ENCODE measurements at places on chromosomes 3 and 15.

- no peak for DNase-seq
Measured at GRCh38 chr3:16474216-16474615, 39.3 kb downstream of the RFTN1 start.

DNA sequence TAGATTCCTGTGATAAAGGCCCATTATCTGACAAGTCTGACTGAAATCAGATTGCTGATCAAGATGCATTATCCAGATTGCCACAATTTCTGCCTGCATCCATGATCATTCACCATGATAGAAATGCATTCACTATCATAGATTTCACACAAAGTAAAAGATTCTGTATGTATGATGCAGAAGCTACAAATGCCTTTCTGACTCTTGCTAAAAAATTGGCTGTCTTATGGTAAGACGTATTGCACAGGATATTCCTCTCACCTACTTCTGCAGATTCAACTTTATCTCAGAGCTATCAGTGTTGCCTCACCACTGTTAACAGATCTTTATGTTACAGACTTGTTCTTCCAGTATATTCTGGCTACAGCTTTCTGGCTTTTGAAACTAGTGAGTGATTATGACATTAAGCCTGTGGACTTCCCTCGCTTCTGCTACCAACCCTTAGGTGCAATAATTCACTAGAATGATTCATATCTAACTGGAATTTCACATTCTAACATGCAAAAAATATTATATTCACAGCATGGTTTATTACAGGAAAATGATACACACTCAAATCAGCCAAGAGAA is 955.3 kb downstream of the EPHA3 start:
- DNase-seq = no peak

DNA sequence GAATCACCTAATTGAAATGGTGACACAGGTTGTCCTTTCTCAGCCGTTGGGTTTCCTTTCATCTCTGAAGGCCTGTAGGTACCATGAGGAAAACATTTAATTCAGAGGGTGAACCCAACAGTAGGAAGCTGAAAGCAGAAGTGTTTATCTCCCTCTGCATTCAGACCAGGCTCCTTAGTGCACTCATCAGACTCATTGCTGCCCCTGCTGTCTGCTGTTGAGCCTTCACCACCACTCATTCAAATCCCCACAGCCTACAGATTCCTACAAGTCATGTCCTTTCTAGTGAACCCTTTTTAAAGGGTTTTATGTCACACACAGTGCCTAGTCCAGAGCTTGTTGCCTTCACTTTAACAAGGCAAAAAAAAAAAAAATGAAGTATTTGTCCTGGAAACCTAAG is 13.4 kb downstream of the WDR48 start:
- no peak for DNase-seq

DNA sequence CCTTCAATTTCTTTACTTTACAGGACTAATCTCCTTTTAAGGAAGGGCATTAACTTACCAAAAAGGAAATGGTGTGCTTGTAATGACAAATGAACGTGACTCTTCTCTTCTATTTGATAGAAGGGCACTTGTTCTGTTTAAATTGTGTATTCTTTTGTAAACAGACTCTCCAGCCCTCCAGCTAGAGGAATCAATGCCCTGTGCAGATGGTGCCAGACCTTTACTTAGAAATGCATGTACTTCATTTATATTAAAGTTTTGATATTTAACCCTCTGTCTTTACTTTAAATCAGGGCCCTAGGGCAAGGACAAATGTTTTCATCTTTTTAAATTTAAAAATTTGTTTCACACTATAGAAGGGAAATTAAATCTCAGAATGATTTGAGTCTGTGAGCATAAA is 355.1 kb downstream of the GBE1 start:
- no peak for DNase-seq

DNA sequence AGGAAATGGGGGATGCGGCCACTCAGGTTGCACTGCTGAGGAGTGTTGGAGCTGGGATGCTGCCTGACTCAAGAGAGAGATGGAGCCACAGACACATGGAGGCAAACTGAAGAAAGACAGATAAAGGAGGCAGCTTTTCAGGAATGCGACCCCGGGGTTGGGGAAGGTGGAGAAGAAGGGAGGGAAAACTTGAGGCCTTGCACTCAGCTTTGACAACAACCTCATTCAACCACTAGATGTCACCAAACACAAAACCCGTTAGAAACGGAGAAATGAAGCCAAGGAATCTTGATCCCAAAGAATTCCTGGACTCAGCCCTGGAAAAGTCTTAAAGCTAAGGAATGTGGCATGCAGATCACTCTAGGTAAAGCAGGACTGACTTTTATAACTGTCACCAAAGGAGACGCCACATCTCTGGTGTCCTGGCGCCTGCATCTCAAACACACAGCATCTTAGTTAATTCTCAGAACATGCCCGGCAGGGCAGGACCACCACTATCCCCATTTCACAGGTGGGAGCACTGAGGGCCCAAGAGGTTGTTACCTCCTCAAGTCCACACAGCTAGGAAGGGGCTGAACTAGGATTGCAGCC is 59.6 kb upstream of the LMCD1 start:
- DNase-seq = peak; percentile 61

DNA sequence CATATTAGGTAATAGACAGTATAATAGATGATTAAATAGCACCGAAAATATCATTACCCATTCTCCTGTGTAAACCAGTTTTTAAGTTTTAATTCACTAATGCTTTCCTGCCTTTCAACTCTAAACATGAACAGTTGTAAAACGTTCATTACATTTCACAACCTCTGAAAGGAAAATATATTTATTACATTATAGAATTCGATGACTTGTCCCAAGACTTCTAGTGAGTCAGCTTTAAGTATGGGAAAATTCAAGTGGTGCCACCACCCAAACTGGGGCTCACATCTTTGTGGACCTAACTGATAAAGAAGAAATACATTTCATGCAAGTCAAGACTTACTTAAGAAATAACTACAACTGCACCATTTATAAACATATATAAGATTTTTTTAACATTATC is 2.0 kb downstream of the TRIM59 start:
- DNase-seq = no peak

GRCh38 chr3:149134575-149134974 is 5.1 kb downstream of the HPS3 start:
- no peak for DNase-seq

DNA sequence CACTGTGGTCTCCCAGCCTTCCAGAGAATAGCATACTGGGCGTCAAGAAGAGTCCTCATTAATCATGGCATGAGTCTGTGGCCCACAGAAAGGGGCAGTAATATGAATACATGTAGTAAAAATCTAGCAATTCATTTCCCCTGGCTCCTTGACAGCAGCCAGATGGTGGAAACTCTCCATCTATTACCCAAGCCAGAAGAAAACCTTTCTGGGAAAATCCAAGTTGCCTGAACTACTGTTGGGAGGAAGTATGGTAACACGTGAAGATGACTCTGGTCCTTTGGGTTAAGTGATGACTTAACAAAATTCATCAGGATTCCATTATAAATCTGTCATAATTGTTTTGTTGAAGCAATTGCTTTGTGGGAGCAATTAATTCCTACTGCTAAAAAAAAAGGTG is 530.5 kb downstream of the FHIT start:
- no peak for DNase-seq

- no peak for DNase-seq
Measured at GRCh38 chr3:171875923-171876412, 32.8 kb downstream of the TMEM212 start.

GRCh38 chr15:31325595-31326155 is 960 bp upstream of the KLF13 start:
- DNase-seq = peak; percentile 90

- no peak for DNase-seq
Measured at GRCh38 chr15:71752128-71752527, 58.2 kb upstream of the NR2E3 start.

GRCh38 chr3:108117241-108117775 is 26.5 kb upstream of the CD47 start:
- DNase-seq = no peak

GRCh38 chr3:71438071-71438685 is 145.3 kb downstream of the FOXP1 start:
- no peak for DNase-seq

DNA sequence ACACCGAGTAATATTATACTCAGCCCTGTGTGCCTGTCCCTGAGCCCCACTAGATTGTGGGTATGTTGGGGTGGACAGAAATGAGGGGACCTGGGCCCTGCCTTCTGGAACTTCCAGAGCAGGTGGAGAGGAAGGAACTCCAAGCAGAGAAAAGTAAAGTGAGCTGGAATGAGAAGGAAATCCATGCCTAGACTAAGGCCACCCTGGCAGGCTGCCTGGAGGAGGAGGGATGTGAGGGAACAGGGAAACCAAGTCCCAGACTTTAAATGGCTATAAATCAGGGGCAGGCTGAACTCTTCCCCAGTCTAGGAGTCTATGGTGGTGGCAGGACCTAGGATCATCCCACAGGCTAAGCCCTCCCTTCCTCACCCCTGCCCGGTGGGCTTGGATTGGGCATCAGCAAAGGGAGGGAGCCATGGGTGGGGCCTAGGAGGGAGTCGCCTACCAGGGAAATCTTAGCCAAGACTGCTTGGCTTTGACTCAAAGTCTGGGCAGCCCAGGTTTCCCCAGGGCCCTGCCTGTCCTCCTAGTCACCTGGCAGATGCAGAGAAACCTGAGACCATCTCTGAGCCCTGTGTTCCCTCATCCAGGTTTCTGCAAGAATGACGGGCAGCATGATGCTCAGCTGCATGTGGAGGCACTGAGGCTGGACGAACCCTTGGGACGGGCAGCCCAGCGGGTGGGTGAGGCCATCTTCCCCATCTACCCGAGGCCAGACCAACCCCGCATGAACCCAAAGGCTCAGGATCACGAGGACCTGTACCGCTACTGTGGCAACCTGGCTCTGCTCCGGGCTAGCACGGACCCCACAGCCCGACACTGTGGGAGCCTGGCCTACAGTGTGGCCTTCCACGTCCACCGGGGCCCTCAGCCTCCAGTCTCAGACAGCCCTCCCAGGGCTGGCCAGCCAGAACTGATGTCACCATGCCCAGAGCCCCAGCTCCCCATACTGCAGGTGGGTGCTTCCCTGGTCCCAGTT is 15.6 kb upstream of the STRA6 start:
- no peak for DNase-seq

- DNase-seq = peak; percentile 81
Measured at GRCh38 chr3:13650210-13651056, 101.5 kb downstream of the FBLN2 start.

Data from left hindlimb (tissue), 1 donor.